ENCODE measurements at places on chromosomes 3 and 15.

DNA sequence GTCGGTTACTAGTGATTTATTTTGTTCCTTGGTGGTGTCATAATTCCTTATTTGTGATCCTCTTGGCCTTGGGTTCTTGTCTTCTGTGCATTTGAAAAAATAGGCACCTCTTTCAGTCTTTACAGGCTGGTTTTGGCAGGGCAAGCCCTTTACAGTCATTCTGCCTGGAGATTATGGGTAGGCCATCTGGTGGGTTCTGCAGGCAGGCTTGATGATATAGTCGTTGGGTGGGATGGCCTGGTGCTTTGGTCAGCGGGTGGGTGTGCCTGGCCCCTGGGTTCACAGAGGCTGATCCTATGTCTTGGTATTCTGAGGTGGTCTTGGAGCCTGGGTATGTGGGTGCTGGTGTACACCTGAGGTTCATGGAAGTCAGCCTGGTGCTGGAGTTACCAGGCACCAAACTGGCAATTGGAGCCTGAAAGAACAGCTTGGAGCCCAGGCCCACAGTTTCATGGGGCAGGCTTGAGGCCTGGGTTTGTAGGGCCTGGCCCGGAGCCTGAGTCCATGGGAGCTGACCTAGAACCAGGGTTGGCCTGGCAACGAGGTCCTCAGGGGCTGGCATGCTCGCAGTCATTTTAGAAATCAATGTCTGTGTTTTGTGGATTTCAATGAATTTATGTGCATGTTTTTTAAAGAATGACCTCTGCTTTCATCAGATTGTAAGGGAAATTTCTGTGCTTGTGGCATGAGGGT is 63.3 kb downstream of the DOCK3 start:
- DNase-seq = no peak
- no peak overlapping the region for H3K27ac ChIP-seq
- H3K4me1 ChIP-seq = no peaks in the 10 kb centered on the region
- no peaks in the 10 kb centered on the region for H3K36me3 ChIP-seq
- no peak overlapping the region for H3K4me3 ChIP-seq

DNA sequence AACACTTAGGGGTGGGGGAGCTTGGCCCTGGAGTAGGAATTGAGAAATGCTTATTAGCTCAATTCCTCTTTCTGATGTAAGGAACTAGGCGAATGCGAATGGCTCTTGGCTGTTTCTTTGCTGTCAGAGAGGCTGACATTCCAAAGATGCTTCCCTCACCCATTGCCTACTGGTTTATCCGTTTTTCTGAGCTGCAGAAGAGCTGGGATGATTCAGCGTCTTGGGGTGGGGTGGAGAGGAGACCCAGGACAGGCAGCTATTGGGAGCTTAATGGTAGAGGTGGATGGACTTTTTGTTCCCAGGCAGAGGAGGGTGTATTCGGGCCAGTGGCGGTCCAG is 9.8 kb downstream of the PLEKHO2 start:
- H3K36me3 ChIP-seq = peaks cover 62% of the 10 kb centered on the region
- H3K27me3 ChIP-seq = no peaks in the 10 kb centered on the region
- no peak for DNase-seq
- no peak overlapping the region for H3K4me3 ChIP-seq

DNA sequence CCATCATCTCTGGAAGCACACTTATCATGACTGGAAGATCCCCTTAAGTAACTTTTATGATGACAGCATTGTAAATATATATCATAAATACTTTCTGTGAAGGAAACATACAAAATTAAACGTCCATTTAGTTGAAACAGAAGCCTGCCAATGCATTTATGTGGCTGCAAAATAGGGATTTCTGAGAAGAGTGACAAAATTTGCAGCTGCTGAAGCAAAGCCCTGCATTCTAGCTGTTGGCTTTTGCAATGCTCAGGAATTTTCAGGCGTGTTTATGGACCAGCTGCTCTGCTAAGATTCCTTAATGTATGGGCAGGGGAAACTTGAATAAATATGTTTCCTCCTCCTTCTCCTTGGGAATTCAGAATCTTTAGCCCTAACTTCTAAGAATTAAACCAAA is 137.3 kb downstream of the CACNA2D3 start:
- H3K27me3 ChIP-seq = no peaks in the 10 kb centered on the region
- H3K27ac ChIP-seq = no peak overlapping the region
- no peaks in the 10 kb centered on the region for H3K4me1 ChIP-seq
- no peak overlapping the region for H3K4me3 ChIP-seq
- no peaks in the 10 kb centered on the region for H3K36me3 ChIP-seq
- DNase-seq = no peak

- no peak for DNase-seq
- H3K27ac ChIP-seq = no peak overlapping the region
- peaks cover 2% of the 10 kb centered on the region for H3K4me1 ChIP-seq
- H3K36me3 ChIP-seq = no peaks in the 10 kb centered on the region
- H3K4me3 ChIP-seq = no peak overlapping the region
These were observed 51.2 kb downstream of the CFAP20DC start for GRCh38 chr3:58998476-58999117.

GRCh38 chr3:85706130-85706529 is 747.3 kb downstream of the CADM2 start:
- no peaks in the 10 kb centered on the region for H3K4me1 ChIP-seq
- H3K4me3 ChIP-seq = no peak overlapping the region
- no peaks in the 10 kb centered on the region for H3K27me3 ChIP-seq

DNA sequence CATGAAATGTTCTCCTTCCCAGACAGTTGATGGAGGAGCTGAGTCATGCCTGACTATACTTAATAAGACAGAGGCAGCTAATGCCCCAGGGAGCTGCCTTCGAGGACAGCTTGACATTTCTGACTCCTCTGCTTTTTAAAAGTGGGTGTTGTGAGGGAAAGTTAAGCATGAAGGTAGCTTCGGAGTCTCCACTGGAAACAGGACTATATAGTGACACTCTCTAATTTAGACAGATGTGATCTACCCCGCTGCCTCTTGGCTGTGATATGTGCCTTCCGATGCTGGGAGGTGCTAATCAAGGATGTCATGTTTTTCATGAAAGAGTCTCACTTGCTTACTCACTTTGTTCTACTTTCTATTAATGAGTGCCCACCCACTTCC is 72.7 kb downstream of the IL1RAP start:
- H3K4me1 ChIP-seq = peaks cover 19% of the 10 kb centered on the region
- H3K36me3 ChIP-seq = peaks cover 6% of the 10 kb centered on the region
- peak overlapping the region; percentile 72 for H3K27ac ChIP-seq
- H3K27me3 ChIP-seq = no peaks in the 10 kb centered on the region
- DNase-seq = peak; percentile 26
- no peak overlapping the region for H3K4me3 ChIP-seq

DNA sequence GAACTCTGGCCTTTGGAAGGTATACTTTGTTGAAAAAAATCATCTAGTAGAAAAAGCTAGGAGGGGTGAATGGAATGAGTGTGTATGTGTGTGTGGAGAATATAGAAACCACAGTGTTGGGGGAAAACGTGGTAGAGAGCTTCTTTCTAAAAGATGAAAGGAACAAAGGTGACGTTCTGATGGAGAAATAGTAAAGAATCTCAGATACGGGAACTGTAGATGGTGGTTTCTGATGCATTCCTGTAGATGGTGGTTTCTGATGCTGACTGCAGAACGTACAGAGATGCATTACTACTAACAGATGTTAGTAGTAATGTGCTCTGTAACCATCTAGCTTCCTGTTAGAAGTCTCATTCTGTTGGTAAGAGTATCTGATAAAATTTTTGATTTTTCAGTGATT is 60.2 kb downstream of the VPS8 start:
- no peak overlapping the region for H3K27ac ChIP-seq
- peaks cover 11% of the 10 kb centered on the region for H3K4me1 ChIP-seq
- H3K4me3 ChIP-seq = no peak overlapping the region
- H3K27me3 ChIP-seq = no peaks in the 10 kb centered on the region

DNA sequence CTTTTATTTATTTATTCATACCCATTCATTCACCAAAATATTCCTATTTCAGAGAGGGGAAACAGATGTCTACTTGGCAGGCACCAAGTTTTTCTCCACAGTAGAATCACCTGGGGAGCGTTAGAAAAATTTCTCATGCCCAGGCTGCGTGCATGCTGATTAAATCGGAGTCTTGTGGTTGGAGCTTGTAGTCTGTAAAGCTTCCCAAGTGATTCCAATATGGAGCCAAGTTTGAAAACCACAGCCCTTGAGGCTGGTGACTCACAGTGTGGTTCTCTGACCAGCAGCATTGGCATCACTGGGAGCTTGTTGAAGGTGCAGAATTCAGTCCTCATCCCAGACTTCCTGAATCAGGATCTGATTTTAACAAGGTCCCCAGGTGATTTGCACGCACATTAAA is 49.7 kb downstream of the PDHB start:
- no peak for DNase-seq
- no peak overlapping the region for H3K27ac ChIP-seq
- H3K4me1 ChIP-seq = peaks cover 19% of the 10 kb centered on the region
- H3K27me3 ChIP-seq = no peaks in the 10 kb centered on the region
- H3K36me3 ChIP-seq = peaks cover 7% of the 10 kb centered on the region

DNA sequence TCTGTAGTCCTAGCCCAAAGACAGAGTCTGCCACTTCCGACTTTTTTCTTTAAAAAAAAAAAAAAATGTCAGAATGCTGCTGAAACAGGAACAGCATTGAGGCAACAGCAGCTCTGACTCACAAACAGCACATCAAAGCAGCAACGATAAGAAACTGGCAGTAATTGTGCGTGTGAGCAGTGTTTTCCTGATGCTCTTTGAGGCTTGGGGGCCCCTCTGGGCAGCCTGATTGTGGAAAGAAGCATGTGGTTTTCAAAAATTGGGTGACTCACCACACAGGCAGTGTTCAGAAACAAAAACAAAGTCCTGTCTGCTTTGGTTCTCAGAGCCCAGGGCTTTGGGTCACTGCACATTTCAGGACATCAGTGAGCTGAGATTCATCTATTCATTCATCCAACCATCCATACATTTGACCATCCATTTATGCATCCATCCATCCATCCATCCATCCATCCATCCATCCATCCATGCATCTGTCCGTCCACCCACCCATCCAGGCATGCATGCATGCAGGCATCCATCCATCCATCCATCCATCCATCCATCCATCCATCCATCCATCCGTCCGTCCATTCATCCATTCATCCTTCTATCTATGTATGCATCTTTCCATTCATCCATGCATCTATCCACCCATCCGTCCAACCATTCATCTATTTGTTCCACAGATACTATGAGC is 308.4 kb downstream of the RPLP1 start:
- peaks cover 27% of the 10 kb centered on the region for H3K27me3 ChIP-seq
- H3K4me1 ChIP-seq = peaks cover 87% of the 10 kb centered on the region
- H3K4me3 ChIP-seq = peak overlapping the region; percentile 42
- peak; percentile 87 for DNase-seq

- H3K36me3 ChIP-seq = no peaks in the 10 kb centered on the region
- peaks cover 19% of the 10 kb centered on the region for H3K4me1 ChIP-seq
- no peak overlapping the region for H3K4me3 ChIP-seq
- H3K27ac ChIP-seq = no peak overlapping the region
- no peaks in the 10 kb centered on the region for H3K27me3 ChIP-seq
These were observed 16.8 kb upstream of the CRBN start for GRCh38 chr3:3196148-3196861.

- H3K36me3 ChIP-seq = peaks cover 19% of the 10 kb centered on the region
- no peaks in the 10 kb centered on the region for H3K27me3 ChIP-seq
- H3K4me3 ChIP-seq = no peak overlapping the region
These were observed 25.5 kb upstream of the SHC4 start for GRCh38 chr15:48989170-48989569.

DNA sequence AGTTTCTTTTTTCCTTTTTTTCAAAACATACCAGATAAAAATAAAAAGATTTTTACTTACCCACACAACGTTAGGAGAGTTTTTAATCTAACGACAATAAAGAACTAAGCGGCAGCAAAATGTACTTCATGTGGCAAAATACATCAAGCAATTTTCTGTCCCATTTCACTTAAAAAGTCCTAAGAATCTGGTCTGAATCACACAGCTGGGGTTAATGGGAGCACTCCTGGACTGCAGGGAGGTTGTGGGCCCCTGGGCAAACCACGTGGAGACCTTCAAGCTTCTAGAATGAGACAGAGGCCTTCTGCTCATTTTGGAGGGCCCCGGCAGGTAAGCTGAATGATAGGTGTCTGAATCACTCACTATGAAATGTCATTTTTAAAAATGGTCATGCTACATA is 193.8 kb downstream of the RORA start:
- H3K27ac ChIP-seq = no peak overlapping the region
- peaks cover 16% of the 10 kb centered on the region for H3K27me3 ChIP-seq
- no peak overlapping the region for H3K4me3 ChIP-seq
- no peaks in the 10 kb centered on the region for H3K4me1 ChIP-seq

GRCh38 chr15:22887157-22887951 is 48.9 kb downstream of the NIPA2 start:
- no peaks in the 10 kb centered on the region for H3K4me1 ChIP-seq
- no peak overlapping the region for H3K27ac ChIP-seq
- H3K4me3 ChIP-seq = no peak overlapping the region
- no peaks in the 10 kb centered on the region for H3K27me3 ChIP-seq

DNA sequence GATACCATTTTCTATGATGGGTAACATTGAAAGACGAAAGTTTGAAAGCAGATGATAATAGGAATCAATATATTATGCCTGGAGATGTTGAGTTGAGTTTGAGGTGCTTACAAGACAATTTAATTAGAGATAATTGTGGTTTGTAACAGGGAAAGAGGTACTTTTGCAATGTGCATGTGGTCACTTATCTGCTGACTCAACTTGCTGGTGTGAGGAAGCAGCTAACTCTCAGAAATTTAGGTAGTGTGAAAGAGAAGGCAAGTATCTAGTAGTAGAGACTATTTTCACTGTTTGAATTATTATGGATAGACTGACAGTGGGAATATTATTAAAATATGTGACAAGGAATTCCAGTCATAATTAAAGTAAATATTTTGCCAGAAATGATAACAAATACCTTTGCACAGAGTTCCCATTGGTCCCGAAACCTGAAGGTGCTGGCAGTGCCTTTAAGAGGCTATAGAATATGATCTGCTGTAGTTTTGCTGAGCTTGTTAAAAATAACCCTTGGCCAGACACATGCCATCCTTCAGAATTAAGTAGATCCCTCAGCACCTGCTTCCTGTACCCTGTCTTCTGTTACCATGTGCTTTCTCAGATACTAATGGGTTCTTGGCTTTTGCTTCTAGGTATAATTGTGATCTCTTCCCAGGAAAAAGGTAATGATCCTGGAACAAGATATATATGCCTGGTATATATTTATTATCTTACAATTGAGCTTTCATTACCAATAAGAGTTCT is 315.9 kb downstream of the BCHE start:
- H3K27me3 ChIP-seq = no peaks in the 10 kb centered on the region
- DNase-seq = no peak
- H3K36me3 ChIP-seq = no peaks in the 10 kb centered on the region
- H3K4me1 ChIP-seq = no peaks in the 10 kb centered on the region

GRCh38 chr3:71149959-71150954 is 433.3 kb downstream of the FOXP1 start:
- H3K36me3 ChIP-seq = no peaks in the 10 kb centered on the region
- peaks cover 17% of the 10 kb centered on the region for H3K4me1 ChIP-seq
- no peak overlapping the region for H3K4me3 ChIP-seq
- DNase-seq = no peak

DNA sequence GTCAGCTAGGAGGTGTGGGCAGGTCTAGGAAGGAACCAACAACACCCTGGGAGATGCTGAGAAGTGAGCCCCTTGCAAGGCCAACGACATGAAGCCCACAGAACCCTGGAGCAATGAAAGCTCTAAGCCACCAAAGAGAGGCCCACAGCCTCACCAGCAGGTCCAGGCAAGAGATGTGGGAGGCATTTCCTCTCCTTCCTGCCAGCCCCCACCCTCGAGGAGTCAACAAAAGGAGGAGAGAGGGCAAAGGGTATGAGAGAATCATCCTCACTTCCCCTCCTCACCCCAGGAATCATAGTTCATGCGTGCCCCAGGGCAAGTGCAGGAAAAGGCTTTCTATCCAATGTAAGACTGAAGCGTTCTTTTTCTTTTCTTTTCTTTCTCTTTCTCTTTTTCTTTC is 195.8 kb downstream of the SHQ1 start:
- no peak for DNase-seq
- H3K27ac ChIP-seq = no peak overlapping the region
- H3K4me1 ChIP-seq = peaks cover 2% of the 10 kb centered on the region
- H3K4me3 ChIP-seq = no peak overlapping the region
- no peaks in the 10 kb centered on the region for H3K36me3 ChIP-seq
